Hippocampal formation (tissue), 2 donors: ENCODE measurements at places on chromosomes 13 and 19.

DNA sequence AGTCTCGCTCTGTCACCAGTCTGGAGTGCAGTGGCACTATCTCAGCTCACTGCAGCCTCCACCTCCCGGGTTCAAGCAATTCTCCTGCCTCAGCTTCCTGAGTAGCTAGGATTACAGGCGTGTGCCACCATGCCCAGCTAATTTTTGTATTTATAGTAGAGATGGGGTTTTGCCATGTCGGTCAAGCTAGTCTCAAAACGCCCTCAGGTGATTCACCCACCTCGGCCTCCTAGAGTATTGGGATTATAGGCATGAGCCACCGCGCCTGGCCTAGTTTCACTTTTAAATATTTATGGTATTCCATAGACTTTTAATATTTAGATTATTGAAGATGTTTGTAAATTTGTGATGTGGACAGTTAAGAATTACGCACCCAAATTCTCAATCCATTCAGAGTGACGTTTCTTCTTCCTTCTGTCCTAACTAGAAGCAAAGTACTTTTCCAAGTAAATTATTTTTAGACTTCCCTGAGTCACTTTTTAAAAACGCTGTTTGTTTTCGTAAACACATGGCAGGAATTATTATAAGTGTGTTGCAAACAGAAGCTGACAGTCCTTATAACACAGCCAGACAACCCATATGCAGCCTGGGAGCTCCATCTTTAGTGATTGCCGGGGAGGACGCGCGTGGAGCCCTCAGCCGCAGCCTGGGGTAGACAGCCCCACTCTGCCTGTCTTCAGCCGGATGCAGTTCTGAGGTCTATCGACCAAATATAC, 131.7 kb downstream of the ATP11A start:
- no peak for DNase-seq

- DNase-seq = no peak
Measured at GRCh38 chr19:48994035-48994386, 324 bp downstream of the RUVBL2 start.

- DNase-seq = no peak
Measured at GRCh38 chr19:28881616-28882015, 331.3 kb downstream of the UQCRFS1 start.

DNA sequence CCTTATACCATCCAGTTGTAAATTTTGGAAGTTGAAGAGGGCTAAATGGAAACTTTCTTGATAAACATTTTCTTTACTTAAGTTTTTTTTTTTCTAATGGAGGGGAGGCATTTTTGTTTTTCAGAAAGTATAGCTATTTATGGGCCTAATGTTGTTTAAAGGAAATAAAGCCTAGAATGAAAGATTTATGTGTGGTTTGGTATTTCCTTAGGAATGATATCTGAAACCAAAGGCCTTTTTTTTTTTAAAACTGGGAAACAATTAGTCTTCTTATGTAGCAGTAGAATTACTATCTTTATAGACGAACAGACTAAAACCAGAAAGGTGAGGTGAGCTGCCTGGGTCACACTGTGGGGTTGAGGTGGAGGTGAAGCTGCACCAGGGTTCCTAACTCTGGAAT, 80.1 kb downstream of the ESD start:
- DNase-seq = no peak

GRCh38 chr19:4260613-4261191, 13.8 kb downstream of the YJU2 start:
- DNase-seq = no peak

DNA sequence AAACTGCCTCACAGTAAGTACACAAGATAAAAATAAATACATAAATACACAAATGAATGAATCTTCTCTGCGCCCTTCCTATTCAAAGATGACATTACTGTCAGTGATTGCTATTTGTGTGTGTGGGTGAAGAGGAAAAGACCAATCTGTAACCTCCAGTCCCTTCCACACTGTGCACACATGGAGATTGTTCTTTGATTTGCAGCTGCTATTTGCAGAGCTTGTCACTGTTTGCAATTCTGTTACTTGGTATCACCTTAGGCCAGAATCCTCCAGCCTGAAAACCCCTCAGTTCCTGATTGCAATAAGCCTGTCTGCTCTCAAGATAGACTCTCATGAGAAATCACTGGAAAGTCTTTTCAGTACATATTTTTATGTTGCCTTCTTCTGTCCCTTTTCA, 1314.9 kb downstream of the PCDH9 start:
- DNase-seq = no peak

DNA sequence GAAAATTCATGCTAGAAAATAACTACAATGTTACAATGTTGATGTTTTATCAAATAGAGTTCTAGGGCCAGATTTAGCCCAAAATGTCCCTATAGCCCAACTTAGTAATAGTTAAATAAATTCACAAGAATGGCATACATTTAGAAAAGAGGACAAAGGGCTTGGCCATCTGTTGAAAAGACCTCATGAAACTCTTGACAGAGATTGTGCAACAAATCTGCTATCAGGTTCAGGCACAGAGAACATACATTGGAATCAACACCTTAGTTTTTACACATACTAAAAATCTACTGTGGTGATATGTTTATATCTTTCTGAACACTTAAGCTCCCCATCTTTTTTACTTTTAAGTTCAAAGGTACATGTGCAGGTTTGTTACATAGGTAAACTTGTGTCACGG, 298.3 kb upstream of the DACH1 start:
- DNase-seq = no peak

- DNase-seq = no peak
Measured at GRCh38 chr13:75402787-75403186, 79.2 kb downstream of the TBC1D4 start.
